ENCODE measurements at places on chromosomes 3 and 15.

DNA sequence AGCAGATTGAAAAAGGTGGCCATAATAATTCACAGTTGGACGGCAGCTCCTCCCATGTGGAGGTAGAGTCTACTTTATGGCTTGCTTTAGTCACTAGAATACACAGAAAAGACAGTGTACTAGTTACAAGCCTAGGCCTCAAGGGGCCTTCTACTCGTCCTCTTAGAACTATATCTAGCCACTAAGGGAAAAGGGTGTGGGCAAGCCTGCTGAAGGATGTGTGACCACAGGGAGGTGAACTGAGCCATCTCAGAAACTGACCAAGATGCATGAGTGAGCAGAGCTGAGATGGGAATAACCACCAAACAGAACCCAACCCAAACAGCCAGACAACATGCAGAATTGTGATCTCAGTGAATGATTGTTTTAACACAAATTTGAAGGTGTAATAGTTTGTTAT, 335.6 kb upstream of the LMCD1 start:
- DNase-seq = no peak

GRCh38 chr3:132038198-132038825, 3.5 kb upstream of the CPNE4 start:
- no peak for DNase-seq

DNA sequence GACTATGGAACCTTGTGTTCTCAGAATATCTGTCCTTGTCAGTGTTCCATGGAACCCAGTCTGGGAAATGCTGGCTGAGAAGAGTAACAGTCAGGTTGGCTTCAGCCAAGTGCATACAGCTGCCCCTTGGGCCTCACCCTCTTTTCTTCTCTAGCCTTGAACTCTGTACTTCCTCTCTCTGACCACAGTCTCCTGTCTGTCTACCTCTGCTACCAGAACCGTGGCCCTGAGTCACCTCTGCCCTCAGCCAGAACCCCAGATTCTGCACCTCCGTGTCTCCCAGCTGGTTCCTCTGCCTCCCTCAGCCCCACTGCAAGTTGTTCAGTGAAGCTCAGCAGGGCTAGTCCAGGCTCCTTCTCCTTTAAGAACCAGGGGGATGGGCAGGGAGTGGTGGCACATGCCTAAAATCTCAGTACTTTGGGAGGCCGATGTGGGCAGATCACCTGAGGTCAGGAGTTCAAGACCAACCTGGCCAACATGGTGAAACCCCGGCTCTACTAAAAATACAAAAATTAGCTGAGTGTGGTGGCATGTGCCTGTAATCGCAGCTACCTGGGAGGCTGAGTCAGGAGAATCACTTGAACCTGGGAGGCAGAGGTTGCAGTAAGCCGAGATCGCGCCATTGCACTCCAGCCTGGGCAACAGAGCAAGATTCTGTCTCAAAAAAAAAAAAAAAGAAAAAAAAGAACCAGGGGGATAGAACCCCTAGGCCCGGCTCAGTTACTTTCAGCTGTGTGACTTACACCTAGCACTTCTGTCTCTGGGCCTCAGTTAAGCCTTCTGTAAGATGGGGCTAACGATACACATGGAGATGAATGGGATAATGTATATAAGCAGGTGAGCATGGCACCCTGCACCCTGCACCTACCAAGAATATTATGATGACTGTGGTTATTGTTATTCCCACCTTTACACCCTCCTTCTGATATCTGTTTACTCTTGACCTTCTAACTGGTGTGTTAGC, 24.3 kb upstream of the TATDN2 start:
- DNase-seq = peak; percentile 66

GRCh38 chr15:40084650-40085049, 24.0 kb downstream of the BMF start:
- no peak for DNase-seq

- DNase-seq = no peak
Observed at GRCh38 chr3:1828519-1828918, 270.1 kb upstream of the CNTN4 start.

GRCh38 chr3:13192471-13193213, 119.4 kb upstream of the IQSEC1 start:
- DNase-seq = no peak

- no peak for DNase-seq
Observed at GRCh38 chr3:181999314-181999713, 287.6 kb downstream of the SOX2 start.

GRCh38 chr3:78459796-78460195, 1308.0 kb downstream of the ROBO1 start:
- no peak for DNase-seq

DNA sequence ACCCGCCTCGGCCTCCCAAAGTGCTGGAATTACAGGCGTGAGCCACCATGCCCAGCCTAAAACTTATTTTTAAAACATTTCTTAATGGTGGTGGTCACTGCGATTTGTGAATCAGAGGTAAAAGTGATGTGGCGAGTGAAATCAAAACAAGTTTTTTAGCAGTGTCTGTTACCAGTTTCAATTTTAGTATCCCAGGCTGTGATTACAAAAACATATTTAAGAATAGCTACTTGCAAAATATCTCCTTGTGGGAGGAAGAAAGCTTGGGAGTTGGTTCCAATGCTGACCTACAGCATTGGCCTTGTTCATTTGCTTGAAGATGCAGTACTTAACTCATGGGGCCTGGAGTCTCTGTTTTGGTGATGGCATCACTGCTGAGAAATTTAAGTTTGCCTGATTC, 4.5 kb downstream of the RAB7A start:
- DNase-seq = no peak

DNA sequence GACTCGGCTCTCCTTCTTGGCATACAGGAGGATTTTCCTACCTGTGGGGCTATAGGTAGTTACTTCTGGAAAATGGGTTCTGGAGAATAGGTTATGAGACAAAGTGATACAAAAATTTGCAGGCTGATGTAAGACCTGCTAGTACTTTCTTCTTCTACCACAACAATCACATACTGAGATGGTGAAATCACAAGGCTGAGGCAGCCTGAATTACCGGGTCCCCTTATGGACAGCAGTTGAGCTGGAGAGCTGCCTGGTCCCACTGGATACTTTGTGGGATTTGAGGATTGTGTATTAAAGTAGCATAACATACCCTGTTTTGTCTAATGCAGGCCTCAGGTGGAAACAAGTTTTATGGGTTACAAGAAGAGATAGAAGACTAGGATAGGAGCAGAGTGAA, 86.5 kb upstream of the FAM98B start:
- no peak for DNase-seq

DNA sequence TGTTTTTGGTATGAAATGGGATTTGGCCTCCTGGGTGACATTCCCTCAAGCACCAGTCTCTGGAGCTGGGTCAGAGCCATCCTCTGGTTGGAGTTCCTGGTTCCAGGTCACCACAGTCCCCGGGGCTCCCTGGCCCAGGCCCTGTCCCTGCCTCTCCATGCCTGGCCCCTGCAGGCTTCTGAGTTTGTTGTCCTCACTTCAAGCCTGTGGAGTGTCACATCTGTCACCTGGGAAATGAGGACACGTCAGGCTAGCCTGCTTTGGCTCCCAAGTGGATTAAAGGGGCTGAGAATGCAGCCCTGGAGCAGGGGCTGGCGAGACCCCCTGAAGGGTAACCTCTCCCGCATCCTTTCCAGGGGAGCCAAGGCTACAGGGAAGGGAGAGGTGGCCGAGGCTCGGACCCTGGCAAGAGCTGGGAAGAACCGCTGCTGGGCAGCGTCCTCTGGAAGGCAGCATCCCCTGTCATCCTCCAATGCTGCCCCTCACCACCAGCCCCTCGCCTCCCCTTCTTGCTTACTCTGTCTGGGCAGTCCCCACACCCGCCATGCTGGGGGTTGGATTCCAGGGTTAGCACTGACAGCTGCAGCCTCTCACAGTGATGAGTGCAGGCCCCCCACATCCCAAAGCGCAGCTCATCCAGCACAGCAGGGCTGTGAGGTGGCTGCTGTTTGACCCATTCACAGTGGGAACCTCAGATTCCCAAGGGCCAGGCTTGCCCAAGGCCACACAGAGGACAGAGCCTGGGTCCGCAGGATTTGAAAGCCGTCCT, 75.5 kb upstream of the IQSEC1 start:
- DNase-seq = no peak

GRCh38 chr3:143065364-143065763, 54.2 kb upstream of the CHST2 start:
- DNase-seq = no peak

DNA sequence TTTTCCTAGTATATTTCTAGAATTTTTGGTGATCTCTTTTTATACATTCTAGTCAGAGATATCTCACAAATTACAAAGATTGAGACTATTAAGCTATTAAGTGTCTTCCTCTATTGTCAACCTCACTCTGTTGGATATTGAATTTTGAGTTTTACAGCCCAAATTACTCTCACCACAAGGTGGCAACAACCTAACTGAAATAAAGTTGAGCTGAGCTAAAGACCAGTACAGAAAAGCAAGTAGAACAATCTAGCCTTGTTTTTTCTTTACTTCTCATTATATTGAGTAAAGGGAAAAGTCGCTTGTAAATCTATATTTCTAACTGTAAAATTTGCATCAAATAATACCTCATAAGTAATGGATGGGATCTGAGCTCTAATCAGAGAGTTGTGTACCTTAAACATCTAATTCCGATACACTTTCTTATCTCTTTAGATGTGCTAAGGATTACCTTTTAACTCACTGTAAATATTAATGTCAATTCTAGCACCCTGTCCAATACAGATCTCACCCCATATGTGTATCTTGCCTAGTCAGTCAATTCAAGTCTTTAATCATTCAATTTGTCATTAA, 13.6 kb upstream of the COMMD2 start:
- DNase-seq = no peak

DNA sequence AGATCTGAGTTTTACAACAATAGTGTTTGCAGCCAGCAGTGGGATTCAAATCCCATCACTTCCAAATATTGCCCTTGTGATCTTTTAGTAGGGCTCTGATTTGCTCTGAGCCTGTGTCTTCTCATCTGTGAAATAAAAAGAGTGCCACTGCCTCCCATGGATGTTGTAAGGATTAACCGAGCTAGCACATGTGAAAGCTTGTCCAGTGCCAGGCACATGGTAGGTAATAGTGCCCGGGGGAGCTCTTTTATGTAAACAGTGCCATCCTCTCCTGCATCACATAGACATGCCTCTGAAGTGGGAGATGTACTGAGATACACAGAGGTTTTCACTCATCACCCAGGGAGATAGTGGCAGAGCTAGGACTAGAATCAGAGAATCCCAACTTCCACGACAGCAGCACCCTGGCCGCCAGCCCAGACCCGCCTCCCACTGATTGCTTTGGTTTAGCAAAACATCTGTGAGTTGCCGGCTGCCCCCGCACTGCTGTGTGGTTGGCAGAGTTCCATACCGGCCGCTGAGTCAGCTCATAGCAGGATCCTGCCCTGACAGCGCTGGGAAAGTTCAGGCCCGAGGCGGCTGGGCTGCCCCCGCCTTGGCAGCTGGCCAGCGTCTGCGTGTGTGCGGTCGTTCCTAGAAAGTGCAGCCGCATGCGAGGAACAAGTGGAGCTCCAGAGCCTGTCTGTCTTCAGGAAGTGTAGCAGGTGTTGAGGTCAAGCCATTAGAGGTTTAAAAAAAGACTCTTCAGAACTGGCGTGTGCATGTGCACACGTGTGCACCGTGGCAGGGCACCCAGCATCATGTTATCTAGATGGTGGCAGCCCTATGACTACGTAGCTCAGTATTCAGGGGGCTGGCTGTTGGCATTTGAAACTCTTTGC, 5.0 kb downstream of the ARID3B start:
- peak; percentile 99 for DNase-seq

DNA sequence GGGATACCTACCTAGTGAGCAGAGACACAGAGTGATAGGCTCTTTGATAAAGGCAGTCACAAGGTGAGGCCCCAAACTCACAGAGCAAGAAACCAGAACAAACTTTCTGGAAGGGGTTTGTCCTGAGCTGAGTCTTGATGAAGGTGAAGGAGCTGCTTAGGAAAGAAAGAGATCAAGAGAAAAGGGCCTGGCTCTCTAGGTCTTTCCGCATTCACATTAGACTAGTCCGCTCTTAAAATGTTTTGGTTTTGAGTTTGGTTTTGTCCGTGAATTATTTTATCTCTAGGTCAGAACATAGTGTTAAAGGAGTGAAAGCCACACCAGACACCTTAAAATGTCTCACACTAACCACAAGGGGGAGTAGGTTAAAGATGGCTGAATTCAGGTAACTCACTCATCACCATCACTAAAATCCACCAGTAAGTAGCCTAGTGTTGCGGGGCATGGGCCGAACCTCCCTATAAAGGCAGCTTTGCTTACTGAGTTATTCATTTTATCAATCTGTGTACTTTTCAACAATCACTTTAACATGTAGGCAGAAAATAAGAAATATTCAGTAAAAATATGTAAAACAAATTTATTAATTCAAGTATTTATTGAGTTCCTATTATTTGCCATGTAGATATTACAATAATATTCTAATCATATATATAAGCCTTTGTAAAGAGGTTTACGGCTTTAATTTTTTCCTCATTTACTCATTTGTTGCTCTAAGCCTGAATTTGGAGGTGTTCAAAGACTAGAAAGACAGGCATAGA, 121.5 kb upstream of the TSC22D2 start:
- DNase-seq = peak; percentile 3

DNA sequence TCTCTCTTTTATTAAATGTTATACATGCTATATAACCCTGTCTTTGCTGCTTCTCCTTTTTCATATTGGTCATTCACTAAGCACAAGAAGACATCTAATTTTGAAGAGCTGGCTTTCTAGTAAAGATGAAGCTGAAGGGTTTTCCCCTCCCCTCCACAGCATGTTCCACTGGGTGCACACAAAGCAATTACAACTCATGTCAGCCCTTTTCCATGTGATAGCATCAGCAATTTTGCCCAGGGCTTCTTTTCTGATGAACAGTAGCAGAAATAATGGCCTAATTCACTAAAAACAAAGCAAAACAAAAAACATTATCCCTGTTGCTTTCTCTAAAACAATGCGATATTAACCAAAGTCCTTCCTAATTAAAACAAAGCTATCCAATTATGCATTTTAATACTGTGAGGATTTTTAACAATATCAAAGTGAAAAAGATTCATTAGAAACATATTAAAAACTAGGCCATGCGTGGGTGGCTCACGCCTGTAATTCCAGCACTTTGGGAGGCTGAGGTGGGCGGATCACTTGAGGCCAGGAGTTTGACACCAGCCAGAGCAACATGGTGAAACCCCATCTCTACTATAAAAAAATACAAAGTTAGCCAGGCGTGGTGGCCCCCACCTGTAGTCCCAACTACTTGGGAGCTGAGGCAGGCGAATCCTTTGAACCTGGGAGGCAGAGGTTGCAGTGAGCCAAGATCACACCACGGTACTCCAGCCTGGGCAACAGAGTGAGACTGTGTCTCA, 12.2 kb upstream of the PIK3R4 start:
- DNase-seq = no peak

DNA sequence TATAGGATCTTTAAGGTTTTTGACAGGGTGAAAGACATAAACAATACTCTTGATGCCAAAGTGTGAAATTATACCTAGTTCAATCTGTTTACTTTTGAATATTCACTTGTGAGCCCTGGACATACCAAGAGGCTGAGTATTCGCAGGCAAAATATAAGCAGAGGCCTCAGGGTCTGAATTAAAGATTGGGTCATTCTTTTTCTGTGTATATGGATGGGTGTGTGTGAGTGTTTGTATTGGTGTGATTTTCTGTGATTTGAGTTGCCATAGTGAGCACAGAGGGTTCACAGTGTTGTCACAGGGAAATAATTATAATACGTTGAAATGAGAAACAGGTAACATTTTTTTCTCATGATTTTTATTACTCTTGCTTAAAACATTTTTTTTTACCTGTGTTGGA, 770.7 kb upstream of the ALCAM start:
- no peak for DNase-seq

All from activated CD8-positive, alpha-beta T cell treated with anti-CD3 and anti-CD28 coated beads for 36 hours (primary cell).